ENCODE measurements at places on chromosomes 5 and 9. TPM values are rescaled to one million over a fixed set of nuclear protein-coding genes. Genes with fewer than 3 reads are reported as not detected.

- DNase-seq, result no peak
Observed at GRCh38 chr5:154377754-154378533, 67.9 kb upstream of the SAP30L start.

DNA sequence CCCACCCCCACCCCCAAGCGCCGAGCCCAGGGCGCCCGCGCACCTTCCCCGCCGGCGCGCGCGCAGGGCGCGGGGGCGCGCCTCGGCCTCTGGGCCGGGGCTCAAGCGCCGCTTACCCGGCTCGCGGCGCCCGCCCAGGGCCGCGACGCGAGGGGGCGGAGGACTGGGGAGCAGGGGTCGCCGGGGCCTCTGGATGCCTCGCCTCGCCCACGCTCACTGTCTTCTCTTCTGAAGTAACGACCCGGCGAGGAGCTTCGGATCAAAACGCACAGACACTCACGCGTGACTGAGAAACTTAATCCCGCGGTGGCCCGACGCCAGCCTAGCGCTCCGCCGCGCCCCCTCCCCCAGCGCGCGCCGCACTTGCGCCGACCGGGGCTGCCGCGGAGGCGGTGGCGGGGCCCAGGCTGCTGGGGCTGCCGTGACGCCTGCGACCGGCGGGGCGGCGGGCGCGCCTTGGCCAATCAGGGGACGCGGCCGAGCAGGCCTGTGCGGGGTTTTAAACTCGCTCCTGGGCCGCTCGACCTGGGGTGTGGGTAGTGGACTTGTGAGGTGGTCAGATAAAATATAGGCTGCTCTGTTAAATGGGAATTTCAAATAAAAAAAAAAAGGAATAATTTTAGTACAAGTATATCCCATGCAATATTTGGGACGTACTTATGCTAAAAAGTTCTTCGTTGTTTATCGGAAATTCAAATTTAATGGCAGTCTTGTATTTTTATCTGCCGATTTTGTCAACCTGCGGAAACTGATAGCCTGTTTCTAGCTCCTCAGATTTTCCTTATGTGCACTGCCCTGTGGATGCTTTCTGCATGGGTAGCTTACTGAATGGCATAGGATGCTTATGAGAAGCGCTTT lies at the start of gene MPDZ:
Gene MPDZ (minus strand): TSS at position 409 of the 858 bp plus-strand sequence. CDS start 29,377 bp downstream, outside the sequence.
- DNase-seq, result no peak

GRCh38 chr9:127935765-127936221 lies 1.9 kb downstream of the DPM2 start:
- DNase-seq, result no peak

DNA sequence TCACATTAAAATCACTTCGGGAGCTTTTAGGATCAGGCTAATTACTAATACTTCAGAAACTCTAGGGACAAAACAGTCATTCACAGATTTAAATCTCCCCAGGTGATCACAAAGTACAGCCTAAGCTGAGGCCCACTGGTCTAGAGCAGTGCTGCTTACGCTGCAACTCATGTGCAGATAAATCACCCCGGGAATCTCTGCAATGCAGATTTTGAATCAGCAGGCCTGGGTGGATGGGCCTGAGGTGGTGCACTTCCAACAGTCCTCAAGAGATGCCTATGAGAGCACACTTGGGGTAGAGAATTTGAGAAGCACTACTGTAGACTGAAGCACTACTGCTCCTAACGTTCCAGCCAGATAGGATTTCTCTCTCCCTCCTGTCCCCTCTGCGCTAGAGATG lies 28.4 kb downstream of the CSF1R start:
- DNase-seq, result no peak

OLFM1 gene
- not detected for total RNA-seq

GCNT4 gene
- total RNA-seq, result 6.4 TPM
